ENCODE measurements at places on chromosomes 2 and 18.

DNA sequence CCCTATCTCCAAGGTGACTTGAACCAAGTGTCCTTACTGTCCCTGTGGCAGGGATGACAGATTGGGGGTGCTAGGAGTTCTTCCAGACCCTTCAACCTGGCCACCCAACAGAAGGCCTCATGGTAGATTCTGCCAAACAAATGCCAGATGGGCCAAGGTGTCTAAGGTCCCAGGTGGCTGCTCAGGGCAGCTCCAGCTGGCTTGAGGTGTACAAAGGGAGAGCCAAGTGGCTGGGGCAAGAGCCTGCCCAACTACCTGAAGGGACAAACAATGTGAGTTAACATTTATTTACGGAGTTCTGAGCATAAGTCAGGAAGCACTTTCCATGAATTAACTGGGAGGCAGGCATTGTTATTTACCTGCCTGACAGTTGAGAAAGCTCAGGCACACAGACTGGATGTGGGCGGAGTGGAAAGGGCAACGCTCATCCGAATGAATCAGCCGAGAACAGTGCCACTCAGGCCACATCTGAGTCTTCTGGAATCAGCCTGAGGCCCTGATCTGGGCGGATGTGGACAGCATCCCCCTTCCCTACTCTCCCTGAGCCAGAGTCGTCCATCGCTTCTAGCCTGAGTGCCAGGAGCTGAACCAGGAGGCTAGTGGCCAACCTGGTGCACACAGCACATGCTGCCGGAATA is 4.4 kb upstream of the KCNIP3 start:
- DNase-seq, result no peak

DNA sequence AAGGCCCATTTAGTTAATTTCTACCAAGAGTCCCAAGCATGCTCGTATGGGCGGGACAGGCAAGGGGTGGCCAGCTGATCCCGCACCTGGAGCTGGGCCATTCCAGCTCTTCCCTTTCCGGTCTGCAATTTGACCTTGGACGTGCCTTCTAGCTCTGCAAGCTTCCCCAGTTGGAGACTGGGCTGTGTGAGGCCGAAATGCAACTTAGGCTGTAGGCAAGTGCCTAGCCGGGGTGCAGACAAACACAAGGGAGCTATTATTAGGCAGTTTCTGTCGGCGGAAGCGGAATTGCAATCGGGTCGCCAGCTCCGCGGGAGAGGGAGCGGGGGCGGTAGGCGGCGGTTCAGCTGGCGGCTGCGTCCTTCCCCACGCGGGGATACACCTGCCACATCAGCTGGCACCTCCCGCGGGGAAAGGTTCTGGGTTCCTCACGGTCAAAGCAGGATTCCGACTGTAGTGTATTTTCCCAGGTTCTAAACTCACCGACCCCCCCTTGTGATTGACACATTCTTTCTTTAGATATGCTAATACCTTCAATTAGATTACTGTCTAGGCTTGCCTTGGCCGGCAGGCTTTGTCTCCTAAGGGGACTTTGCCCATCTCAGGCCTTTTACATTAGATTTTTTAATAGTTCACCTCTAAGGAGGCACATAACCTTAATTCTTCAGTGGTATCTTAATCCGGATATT is 17.1 kb upstream of the ZNF532 start:
- no peak for DNase-seq

DNA sequence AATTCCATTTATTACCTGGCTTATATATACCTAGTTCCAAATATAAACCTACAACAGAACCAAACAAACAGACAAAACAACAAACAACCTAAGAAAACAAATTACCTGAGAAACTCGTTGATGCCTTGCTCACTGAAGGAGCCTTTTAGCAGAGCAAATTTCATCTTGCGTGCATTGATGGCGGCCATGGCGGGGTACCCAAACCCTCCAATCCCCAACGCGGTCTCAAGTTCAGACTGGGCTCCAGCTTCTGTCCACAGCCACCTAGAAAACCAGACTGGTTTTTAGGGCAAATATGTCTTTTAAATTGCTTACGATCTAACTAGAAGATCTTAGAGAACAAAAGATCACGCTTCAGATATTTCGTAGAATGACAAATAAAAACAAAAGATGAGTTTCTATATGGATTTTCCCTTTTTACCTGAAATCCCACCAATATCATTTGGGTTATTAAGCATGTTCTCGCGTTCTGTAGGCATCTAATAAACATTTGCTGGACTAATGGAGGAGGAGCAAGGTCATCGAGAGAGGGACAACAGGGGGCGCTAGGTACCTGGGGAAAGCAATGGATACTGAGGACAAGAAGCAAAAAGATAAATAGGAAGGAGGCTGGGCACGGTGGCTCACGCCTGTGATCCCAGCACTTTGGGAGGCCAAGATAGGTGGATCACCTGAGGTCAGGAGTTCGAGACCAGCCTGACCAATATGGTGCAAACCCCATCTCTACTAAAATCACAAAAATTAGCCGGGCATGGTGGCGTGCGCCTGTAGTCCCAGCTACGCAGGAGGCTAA is 25.2 kb downstream of the PDIA6 start:
- peak; percentile 25 for DNase-seq

GRCh38 chr2:17918789-17919188 is 40.3 kb downstream of the KCNS3 start:
- no peak for DNase-seq

DNA sequence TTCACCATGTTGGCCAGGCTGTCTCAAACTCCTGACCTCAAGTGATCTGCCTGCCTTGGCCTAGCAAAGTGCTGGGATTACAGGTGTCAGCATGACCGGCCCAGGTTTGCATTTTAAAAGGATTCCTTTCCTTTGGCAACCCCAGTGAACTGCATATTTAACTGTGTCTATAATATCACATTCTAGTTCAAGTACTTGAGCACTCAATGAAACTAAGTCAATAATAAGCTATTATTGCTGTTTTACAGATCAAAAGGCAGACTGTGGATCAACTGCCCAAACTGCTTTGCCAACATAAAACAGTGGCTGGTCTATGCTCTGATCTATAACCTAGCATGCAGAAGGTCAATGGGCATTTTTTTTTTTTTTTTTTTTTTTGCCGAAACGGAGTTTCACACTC is 144.5 kb downstream of the USP34 start:
- DNase-seq, result no peak

DNA sequence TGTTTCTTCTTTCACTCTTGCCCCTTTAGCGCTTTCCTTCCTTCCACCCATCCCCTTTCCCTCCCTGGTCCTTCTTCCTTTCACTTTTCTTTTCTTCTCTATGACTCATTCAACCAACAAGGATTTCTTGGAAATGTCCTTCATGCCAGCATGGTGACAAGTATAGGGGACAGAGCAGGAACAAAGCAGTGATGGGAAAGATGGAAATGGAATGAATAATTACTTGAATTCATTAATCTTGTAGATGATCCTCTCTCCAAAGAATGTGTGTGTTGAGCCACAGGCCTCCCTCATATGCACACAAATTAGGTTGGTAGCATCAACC is 1.5 kb downstream of the VAMP5 start:
- peak; percentile 86 for DNase-seq

DNA sequence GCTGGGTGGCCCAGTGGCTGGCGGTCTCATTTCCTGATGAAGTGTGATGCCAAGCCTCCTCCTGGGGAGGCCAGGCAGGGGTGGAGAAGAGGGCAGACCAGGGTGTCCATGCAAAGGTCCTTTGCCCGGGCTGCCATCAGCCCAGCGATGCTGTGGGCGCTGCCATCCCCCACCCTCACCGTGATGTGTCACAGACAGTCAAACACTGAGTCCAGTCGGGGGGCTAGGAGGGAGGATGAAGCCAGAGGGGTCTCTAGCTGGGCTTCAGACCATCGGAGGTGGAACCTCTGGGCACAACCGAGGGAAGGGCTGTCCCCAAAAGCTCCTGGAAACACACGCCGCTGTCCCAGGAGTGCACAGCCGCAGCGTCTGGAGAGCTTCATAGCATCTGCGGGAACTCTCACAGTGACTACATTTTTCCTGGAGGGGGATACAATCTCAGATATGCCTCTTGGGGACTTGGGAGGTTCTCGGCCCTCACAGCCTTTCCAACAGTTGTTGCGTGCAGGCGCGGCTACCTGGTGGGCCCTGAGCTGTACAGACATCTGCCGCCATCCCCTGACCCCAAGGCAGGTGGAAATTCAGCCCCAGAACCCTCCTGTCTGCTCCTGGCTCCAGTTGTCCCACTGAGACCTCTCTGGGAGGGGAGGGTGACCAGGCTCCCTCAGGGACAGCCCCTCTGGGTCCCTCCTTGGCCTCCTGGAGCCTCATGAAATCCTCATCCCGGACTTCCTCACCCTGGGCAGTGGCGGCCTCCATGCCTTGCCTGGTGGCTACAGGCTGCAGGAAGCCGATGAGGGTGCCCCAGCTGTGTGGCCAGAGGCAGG is 26.5 kb upstream of the OTOS start:
- DNase-seq, result no peak

- DNase-seq, result no peak
These were observed 68.9 kb downstream of the PLCL1 start for GRCh38 chr2:197873293-197873701.

DNA sequence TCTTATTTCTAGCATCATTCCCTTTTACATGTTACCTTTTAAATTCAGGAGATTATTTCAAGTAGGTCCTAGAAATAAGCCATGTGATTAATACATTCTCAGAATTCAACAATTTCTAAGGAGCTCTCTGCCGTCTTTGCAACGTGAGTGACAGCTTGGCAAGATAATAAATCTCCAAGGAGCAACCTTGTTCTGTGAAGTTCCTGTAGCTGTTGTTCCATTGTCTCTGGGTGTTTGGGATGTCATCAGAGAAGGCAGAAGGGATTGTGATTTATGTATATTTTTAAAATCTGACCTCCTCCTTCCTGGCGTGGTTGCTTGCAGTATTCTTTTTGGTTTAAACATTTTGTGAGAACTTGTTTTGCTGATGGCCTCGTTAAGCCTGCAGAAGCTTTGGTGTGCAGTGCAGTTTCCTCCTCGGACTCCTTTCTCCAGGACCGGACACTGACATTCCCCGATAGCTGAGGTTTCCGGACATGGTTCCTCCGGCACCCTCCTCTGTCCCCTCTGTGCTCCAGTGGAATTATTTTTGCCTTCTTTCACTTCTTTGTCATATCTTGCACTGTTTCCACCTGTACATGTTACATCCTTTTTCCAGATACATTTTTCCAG is 33.7 kb downstream of the RAMP1 start:
- DNase-seq, result no peak

DNA sequence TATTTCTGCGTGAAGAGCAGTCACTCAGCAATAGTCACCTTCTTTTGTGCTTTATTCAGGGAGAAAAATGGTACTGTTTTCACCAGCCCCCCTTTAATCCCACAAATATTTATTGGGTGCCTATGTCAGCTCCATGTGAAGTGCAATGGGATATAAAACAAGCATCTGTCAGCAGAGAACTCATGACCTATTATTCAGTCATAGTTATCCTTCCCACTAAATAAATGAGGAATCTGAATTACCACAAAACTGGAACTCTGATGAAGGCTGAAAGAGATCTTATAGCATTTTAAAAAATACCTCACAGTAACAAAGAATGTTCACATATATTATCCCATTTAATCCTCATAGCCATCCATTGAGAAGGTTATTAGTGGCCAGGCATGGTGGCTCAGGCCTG is 45.8 kb downstream of the DHX57 start:
- DNase-seq, result peak; percentile 65

- no peak for DNase-seq
These were observed 29.4 kb downstream of the CAPN13 start for GRCh38 chr2:30777661-30778505.

- DNase-seq, result peak; percentile 44
These were observed 46.4 kb downstream of the ASXL2 start for GRCh38 chr2:25831746-25832449.

GRCh38 chr2:233935426-233935825 is 18.3 kb downstream of the TRPM8 start:
- no peak for DNase-seq

DNA sequence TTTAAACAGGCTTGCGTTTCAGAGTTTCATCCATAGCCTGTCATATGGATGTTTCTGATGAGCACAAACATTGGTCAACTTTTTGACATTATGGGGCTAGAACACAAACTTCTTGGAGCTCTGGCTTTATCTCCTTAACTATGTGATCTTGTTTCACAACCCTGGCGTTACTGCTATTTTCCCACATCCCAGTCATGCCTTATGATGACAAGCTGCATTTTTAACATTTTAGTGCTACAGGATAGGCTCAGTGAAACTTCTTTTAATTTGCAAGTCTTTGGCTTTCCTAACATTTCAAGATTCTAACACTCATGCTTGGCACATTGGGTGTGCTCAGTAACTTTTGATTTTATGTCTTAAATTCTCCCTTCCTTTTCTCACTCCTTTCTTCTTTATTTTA is 21.0 kb upstream of the PDE1A start:
- DNase-seq, result no peak

DNA sequence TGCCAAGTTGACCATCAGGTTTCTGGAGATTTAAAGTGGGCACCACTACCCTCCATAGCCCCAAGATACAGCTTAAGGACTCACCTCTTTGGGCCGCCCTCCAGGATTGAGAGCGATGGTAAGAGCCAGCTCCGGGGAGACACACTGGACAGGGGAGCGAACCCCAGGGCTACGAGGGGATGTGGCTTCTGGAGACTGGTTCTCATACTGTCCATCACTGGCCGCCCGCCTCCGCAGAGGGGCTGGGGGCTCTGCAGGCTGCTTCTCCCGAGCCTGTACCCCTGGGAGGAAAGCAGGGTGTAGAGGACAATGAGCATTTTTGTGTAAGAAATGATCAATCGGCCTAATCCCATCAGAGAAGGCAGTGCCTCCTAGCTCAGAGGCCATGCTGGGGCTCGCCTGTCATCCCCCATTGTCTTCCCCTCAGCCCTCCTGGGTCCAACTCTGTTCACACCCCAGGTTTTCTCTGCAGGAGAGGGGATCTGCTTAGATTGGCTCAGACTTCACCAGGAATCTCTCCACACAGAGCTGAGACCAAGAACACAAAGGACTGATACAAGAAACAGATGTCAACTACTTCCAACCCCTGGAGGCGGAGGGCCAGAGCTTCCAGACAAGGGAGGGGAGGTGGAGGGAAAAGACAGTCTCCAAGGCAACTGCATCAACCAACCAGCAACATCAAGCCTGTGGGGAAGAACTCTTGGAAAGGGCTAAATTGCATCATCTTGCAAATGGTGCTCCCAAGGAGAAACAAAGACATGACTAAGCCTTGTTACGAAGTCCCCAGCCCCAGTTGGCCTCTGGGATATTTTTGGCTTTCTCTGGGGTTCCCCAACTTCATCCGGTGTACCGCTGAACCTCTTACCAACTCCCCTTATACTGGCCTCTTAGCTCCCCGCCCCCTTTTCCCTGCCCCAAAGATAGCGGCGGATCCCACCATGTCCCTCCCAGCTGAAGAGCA is 166.6 kb downstream of the TNS1 start:
- DNase-seq, result peak; percentile 89

DNA sequence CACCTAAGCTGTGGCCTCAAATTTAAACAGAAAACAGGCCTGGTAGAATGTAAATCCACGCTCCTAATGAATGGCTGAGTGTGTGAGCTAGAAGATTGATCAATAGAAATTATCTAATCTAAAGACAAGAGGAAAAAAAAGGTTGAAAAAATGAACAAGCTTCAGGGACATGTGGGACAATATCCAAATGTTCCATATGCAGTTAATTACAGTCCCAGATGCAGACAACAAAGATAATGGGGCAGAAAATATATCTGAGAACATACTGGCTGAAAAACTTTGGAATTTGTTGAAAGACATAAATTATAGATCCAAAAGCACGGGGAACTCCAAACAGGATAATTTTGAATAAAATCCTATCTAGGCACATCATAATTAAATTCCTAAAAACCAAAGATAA is 186.7 kb upstream of the SIX2 start:
- DNase-seq, result no peak

- DNase-seq, result no peak
These were observed 7.1 kb upstream of the WNT10A start for GRCh38 chr2:218873359-218874194.

- no peak for DNase-seq
These were observed 119.5 kb downstream of the MTCL1 start for GRCh38 chr18:8824846-8825245.

GRCh38 chr18:10036479-10036878 is 122.7 kb downstream of the VAPA start:
- DNase-seq, result no peak

Data from suppressor macrophage treated with lipopolysaccharide for 1 hour (primary cell).